Activated naive CD4-positive, alpha-beta T cell (primary cell): ENCODE measurements at places on chromosomes 12 and 14.

DNA sequence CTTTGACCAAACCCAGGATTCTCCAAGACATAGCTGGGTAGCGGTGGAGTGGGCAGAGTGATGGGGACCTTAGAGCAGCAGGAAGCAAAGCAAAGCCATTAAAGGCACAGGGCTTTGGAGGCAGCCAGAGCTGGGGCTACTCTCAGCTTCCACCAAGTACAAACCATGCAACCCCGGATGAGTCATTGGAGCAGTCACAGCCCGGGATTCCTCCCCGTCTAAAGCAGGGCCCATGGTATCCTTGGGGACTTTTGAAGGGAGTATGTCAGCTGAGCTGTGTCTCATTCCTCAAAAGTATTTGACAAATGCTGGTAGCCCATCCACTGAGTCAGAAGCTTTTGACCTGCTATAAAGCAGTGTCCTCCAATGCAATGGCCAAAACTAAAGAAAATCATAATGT, 9.7 kb upstream of the IFI27 start:
- DNase-seq: no peak

- no peak for DNase-seq
Measured at GRCh38 chr12:41645624-41646023, 457.5 kb downstream of the PDZRN4 start.

DNA sequence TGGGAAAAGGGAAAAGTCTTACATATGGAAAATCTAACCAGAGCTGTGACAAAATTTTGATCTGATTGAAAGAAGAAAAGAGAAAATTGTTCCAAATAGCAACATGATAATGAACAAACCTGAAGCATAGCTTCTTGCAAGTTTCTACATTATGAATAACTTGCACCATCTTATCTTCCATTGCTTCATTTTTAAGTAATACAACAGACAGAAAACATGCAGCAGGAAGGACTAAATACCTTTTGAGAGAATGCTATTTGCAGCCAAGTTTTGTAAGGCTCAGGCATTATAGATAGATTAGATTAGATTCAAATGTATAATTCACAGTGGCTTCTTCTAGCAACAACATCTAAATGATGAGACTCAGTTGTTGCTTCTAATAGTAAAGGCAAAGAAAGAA, 441.4 kb downstream of the AEBP2 start:
- no peak for DNase-seq

DNA sequence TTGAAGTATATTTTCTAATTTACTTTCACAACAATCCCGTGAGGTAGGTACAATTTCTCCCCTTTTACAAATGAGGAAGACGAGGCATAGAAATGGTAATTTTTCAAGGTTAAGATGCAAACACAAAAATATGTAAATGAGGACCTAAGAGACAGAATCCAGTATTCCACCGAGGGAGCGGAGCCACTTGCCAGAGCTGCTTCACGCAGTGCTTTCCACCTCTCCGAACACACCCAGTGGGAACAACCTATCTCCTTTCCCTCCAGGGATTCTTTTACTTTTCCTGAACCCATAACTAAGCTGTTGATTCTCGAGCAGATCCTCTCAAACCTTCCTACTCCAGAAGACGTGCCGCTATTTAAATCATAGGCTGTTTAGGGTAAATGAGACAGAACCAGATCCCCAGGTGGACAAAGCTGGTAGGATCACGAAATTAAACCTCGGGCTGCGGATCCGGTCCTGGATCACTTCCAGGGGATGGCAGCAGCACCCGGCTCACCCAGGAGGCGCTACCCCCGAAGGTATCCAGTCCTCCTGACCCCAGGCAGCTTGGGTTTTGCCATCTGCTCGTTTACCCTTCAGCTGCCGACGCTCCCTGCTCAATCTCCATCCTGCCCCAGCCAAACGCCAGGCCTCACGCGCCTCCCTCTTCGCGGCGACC, 1.5 kb downstream of the DDHD1 start:
- peak; percentile 27 for DNase-seq

- no peak for DNase-seq
Measured at GRCh38 chr12:26047401-26048226, 77.2 kb downstream of the BHLHE41 start.

- no peak for DNase-seq
Measured at GRCh38 chr14:74605531-74606223, 6.4 kb downstream of the LTBP2 start.

DNA sequence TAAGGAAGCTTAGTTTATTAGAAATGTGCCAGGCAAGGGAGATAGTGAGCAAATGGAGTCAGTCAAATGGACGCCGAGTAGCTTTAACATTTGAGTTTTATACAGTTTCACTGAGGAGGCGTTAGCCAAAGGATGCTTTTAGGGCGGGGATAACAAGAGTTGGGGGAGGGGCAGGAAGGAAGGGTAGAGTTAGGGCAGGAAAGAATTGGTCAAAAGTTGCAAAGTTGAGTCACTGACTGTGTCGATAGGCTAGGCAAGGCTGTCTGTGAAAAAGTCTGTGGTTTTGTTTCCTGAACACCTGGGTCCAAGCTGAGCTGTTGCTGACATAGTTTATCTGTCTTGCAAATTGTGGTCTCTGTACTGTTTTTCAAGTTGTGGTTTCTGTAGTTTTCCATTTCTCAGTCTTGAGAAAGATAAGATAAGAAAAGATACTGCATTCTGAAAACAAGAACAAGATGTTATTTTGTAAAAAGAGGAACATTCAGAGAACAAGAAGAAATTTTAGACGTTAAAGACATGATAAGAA, 62.6 kb upstream of the RESF1 start:
- DNase-seq: peak; percentile 5

- DNase-seq: no peak
Measured at GRCh38 chr14:90177539-90178189, 78.7 kb upstream of the PSMC1 start.

DNA sequence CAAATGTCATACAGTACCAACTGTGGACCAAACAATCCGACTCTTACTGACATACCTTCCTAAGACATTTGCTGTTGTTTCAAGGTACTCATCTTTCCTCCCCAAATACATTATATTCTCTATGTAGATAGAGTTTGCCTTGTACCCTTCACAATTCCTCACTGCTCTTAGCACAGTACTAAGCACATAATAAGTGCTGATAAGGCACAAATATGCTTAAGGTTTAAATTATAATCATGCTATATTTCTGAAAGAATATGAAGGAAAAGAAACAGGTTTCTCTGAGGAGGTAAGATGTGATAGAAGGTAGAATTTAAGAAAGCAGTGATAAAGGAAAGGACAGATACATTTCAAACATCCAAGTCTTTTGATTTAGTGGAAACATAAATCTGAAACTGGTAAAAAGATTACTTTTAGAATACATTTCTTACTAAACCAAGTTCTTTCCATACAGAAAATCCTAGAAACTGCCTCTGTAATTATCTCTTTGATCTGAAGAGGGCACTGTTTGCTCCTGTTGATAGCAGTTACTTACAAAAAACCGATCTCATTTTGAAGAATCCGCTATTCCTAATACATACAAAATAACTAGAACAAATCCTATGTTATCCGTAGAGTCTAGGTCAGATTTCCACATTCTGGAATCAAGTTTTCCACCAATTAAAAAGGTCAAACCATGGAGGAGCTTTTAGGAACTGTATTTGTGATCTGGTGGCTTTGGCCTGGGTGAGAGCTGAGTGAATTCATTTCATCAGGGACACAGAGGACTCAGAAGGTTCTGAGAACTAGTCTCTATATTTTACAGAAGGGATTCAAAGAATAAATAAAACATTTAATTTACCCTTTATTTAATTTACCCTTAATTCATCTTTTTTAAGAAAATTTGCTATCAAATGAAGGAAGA, 311.9 kb downstream of the DAD1 start:
- DNase-seq: no peak

DNA sequence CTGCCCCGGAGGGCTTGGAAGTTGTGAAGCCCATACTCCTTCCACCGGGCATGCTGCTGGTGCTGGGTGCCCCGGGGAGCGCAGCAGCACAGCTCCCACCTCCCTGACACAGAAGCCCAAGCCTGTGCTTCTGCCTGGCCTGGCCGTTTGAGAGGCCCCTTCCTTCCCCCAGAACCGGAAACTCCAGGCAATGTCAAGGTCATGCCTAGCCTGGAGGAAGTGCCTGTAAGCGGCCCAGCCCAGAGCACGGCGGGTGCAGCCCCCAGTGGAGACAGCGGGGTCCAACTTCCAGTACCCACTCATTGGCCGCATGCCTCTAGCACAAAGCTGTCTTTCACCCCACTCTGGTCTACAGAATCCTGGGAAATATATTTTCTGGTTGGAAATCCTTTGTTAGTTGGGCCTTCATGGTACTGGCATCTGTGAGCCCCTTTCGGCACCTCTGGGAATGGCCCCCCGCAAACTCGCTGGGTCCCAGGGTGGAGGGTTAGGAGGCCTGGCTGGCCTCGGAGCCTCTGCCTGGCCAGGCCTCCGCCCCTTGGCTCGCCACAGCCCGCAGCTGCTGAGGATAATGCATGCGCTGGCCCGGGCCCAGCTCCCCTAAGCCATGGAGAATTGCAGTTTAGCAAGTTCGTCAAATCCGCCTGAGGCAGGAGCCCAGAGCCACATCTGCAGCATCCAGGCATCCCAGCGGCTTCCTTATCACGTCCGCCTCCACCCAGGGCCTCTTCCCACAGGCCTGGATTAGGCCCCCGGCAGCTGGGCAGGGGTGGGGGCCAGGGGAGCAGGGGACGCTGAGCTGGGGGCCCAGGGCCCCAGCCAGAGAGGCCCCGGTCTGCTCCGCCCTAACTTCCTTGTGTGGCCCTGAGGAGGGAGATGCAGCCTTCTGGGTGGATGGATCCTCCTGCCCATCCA, 48.9 kb upstream of the DLK1 start:
- DNase-seq: no peak

DNA sequence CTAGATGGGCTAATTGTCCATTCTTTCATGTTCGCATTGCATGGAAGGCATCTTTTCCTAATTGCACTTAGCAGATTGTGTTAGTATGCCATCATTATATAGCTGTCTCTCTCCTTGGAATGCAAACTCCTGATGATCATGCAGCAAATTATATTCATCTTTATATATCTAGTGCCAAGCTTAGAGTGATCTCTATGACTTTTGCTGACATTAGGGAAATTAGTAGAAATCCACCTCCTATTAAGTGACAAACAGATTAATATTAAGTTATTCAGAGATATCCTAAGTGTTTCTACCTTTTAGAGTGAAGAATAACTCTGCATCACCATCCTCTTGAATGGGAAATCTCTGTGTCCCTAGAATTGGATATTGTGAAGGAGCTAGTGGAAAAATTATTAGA, 185.6 kb downstream of the FOXG1 start:
- no peak for DNase-seq

- DNase-seq: no peak
Measured at GRCh38 chr14:65128096-65128495, 25.8 kb upstream of the MAX start.

GRCh38 chr12:88784166-88784565, 203.9 kb upstream of the KITLG start:
- no peak for DNase-seq

GRCh38 chr12:58541300-58541690, 379.0 kb downstream of the LRIG3 start:
- DNase-seq: no peak

GRCh38 chr12:110037315-110037714, 11.0 kb downstream of the C12orf76 start:
- no peak for DNase-seq

DNA sequence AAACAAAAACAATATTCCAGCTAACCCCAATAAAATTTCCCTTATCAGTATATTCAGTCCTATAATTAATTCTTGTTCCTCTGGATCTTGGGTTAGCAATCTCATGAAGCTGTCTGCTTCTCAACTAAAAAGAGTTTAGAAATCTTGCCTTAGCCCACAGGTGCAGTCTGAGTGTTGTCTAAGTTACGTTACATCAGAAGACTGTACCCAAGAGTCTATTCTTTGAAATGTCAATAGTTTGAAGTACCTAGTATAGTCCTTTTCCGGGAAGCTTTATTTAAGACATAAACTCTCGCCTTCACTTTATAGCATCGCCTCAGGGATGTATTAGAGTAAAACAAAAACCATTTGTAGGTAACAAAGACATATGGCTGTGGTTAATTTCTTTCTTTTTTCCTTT, 465.1 kb downstream of the FUT8 start:
- no peak for DNase-seq

DNA sequence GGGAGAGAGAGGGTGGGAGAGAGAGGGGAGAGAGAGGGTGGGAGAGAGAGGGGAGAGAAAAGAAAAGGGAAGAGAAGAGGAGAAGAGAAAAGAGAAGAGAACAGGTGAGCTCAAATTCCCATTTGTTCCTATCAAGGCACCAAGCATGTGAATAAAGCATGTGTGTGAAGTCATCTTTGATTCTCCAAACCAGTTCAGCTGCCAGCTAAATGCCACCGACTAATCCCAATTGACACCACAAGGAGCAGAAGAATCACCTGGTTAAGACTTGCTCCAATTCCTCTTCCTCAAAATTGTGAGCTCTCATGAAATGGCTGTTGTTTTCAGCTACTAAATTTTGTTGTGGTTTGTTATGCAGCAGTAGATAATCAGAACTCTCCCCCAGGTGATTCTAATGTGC, 188.9 kb downstream of the TMX1 start:
- no peak for DNase-seq

GRCh38 chr12:56387152-56387736, 24.6 kb upstream of the APOF start:
- no peak for DNase-seq

DNA sequence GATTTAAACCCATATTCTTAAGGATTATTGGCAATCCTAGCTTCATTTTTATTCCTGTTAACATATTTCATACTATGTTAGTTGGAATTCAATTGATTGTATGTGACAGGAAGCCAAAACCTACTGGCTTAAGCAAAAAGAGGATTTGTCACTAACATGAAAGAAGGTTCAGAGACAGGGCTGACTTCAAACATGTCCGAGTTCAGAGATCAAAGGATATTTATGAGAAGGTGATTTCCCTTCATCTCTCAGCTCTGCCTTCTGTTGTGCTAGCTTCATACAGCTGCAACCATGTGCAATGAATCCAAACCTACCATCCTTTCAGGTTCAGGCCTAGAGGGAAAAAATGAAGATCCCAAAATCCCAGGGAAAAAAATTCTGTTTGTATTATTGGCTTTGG, 349.7 kb downstream of the ATP23 start:
- no peak for DNase-seq

DNA sequence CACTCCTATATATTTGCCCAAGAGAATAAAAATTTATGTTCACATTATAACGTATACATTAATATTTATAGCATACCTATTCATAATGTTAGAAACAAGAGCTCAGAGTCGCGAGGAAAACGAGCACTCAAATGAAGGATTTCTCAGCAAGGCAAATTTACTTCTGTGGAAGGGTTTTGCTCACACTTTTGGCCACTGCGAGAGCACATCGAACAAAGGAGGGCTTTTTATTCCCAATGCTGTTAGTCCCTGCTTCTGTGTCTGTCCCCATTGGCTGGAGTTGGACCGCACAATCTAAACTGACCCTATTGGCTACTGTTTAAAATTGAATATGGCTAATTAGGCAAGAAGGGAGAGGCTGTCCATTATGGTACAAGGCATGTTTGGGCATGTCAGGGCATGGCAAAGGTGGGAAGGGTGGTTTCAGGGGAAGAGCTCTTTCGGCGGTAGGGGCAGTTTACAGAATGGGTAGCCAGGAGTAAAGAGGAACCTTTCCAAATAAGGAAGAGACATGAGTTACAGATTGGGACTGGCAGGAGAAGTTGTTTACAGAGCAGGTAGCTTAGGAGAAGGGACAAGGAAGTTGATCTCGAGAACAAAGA, 702.9 kb downstream of the TRHDE start:
- no peak for DNase-seq
